ENCODE measurements at places on chromosomes 3 and 15.

- DNase-seq: no peak
These were observed 815 bp upstream of the GRM2 start for GRCh38 chr3:51706021-51706485.

- no peak for DNase-seq
These were observed 312.9 kb downstream of the RORA start for GRCh38 chr15:60916032-60916678.

GRCh38 chr3:65411367-65411766 lies 627.4 kb downstream of the MAGI1 start:
- DNase-seq: peak; percentile 38

GRCh38 chr3:124837730-124838186 lies 49.4 kb downstream of the ITGB5 start:
- peak; percentile 30 for DNase-seq

DNA sequence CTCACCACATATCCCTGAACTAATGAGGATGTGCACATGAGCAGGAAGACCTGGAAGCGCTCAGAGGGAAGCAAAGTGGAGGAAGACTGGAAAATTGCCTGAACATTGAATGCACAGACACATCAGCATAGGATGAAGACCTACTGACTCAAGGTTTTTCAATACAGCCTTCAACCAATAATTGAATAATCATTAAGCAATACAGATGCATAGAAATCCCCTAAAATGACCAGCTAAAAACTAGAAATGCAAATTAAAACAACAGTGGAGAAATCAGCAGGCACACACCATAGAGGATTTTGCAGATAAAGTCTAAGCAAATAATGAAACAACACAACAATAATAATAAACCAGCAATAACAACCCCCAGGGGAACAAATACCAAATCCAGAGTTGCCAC lies 80.4 kb downstream of the CEP152 start:
- DNase-seq: no peak

GRCh38 chr3:184543843-184544512 lies 17.6 kb upstream of the EPHB3 start:
- DNase-seq: peak; percentile 77

- peak; percentile 65 for DNase-seq
These were observed 27.5 kb upstream of the DENND4A start for GRCh38 chr15:65819563-65819960.

DNA sequence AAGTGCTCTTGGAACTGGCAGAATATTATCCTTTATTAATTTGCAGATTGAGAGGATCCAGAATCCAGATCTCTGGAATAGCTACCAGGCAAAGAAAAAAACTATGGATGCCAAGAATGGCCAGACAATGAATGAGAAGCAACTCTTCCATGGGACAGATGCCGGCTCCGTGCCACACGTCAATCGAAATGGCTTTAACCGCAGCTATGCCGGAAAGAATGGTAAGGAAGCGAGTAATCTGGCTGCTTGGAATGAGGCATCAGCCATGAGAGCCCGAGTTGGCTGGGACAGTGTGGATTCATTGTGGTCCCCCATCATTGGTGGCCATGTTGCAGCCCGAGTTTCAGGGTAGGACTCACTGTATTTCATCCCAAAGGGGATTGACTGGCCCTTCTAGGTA lies 47.1 kb downstream of the PARP14 start:
- no peak for DNase-seq

GRCh38 chr3:27508424-27508823 lies 24.2 kb upstream of the SLC4A7 start:
- DNase-seq: no peak

- DNase-seq: peak; percentile 76
These were observed 4.9 kb upstream of the FAM131A start for GRCh38 chr3:184332370-184333090.

- no peak for DNase-seq
These were observed 82.3 kb downstream of the THSD4 start for GRCh38 chr15:71197620-71198019.

- no peak for DNase-seq
These were observed 19.1 kb upstream of the TPM1 start for GRCh38 chr15:63023351-63023945.

GRCh38 chr3:4985330-4986174 lies 6.3 kb downstream of the BHLHE40 start:
- peak; percentile 87 for DNase-seq

GRCh38 chr15:47954196-47954595 lies 166.6 kb upstream of the SLC24A5 start:
- DNase-seq: no peak

GRCh38 chr15:90162956-90163355 lies 38.2 kb upstream of the SEMA4B start:
- no peak for DNase-seq

DNA sequence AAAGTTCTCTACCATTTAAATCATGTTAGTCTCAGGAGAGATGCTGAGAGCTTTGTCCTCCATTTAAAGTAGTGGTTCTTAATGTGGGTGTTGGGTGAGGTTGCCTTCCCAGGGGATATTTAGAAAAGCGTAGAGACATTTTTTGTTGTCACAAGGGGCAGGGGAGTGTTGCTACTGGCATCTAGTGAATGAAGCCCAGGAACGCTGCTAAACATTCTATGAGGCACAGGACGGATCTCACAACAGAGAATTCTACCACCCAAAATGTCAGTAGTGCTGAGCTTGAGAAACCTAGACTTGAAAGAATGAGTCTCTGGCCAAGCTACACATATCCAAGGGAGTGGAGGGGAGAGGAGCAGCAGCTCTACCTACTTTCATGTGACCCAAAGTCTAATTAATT lies 60.7 kb upstream of the CTNNB1 start:
- DNase-seq: no peak

- no peak for DNase-seq
These were observed 757.3 kb downstream of the SI start for GRCh38 chr3:164320962-164321361.

- no peak for DNase-seq
These were observed 2.1 kb downstream of the LPP start for GRCh38 chr3:188156056-188156455.

DNA sequence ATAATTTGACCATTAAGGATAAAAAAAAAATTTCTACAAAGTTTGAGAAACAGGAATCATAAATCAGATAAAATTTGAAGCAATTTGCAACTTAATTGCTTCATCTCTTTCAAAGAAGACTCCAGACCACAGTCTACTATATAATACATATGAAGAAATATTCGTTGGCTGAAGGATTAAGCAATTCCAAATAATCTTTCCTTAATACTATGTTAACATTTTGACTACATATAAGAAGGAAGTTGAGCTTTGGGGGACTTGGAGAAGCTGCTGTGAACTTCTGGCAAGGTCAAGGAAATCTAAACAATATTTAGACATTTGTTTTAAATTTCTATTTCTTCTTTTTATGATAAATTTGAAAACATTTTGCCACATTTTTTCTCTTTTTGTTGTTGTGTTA lies 13.5 kb upstream of the GABRR3 start:
- DNase-seq: no peak

DNA sequence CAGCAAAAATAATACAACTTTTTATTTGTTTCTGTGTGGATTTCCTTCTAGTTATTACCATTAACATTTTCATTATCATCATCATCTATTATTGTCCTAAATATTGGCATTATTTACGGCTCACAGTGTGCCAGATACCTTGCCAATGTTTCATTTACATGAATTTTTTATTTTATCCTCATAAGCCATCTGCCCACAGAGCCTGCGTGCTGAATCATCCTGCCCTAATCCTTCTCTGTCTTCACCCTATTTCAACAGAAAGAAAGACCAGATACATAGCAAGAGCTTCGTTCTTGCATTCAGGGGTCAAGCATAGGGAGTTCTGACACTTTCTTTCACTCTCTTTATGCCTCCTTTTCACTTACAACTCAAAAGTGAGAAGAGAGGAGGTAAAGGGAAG lies 82.0 kb downstream of the KCNMB2 start:
- no peak for DNase-seq

GRCh38 chr3:69009559-69010410 lies 3.7 kb downstream of the EOGT start:
- DNase-seq: peak; percentile 67

GRCh38 chr15:77564341-77564740 lies 68.4 kb downstream of the LINGO1 start:
- no peak for DNase-seq

GRCh38 chr3:113546414-113546893 lies 14.1 kb downstream of the SIDT1 start:
- no peak for DNase-seq

GRCh38 chr15:48607846-48608245 lies 37.7 kb downstream of the FBN1 start:
- no peak for DNase-seq

DNA sequence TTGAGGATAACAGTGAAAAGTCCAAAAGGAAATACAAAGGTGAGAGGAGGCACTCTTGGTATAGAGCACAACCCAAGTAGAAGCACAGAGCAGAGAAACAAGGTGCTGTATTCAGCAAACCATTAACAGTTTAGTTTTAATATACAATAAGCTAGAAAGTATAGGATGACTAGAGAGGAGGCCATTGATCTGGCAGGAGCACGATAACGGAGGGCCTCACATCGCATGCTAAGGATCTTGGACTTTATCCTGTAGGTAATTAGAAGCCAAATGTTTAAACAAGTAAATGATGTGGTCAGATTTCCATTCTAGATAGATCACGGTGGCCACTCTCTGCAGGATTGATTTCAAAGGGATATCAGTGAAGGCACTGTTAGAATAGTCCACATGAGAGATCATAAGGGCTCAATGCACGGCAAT lies 935.0 kb downstream of the ROBO1 start:
- no peak for DNase-seq

- DNase-seq: no peak
These were observed 999 bp downstream of the ZNF280D start for GRCh38 chr15:56732135-56732885.

DNA sequence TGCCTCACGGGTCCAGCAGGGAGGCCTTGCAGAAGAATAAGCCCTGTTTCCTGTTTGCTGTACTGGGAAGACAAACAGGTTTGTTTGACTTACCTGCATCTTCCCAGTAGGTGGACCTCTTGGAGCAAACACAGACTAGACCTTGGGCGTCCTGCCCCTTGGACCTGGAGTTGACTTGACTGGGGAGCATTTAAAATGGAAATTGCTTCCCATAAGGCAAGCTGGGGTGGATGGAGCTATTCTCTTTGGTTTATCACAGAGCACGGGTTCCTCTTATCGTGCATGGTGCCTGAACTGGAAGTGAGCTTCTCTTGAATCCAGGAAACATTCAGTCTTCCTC lies 151.4 kb downstream of the RPLP1 start:
- no peak for DNase-seq

DNA sequence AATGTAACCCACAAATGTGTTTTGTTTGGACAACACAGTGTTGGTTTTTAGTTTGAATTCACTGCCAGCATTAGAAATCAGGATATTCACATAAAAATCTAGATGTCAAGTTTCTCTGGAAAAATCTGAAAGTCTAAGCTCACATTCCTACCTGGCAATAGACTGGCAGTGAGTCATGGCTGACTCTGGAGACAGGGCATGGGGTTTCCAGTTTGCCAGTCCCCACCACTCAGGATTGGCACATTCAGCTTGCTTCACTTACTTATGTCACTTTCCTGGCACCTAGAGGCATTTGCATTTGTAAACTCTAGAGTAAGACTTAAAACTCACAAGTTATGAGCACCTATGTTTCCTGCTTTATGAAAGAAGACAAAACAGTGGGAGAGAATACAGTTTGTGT lies 19.1 kb upstream of the SEC61A1 start:
- no peak for DNase-seq

DNA sequence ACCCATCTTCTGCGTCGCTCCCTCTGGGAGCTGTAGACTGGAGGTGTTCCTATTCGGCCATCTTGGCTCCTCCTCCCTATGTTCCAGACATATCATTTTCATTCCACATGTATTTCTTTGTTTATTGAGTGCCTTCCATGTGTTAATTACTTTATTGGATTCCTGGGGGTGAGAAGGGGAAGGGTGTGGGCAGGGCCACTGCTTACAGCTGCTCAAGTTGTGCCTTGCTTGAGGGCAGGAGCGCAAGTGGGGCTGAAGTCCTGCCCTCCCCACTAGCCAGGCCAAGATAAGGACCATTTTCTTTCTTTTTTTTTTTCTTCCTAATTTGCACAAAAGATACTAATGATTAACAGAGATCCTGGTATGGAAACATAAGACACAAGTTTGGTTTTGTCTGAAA lies 224.8 kb downstream of the LPP start:
- DNase-seq: no peak

GRCh38 chr15:34583399-34584329 lies at the start of gene GOLGA8B:
TSS of gene GOLGA8B (minus strand) at chr15:34583651. CDS start at chr15:34535912, 47,739 bp downstream.
- peak; percentile 9 for DNase-seq

- peak; percentile 44 for DNase-seq
These were observed 753 bp downstream of the INAFM2 start for GRCh38 chr15:40323953-40324937.

- DNase-seq: peak; percentile 85
These were observed 4.2 kb downstream of the STOML1 start for GRCh38 chr15:73987681-73988444.

- DNase-seq: no peak
These were observed 3.7 kb upstream of the FAM107A start for GRCh38 chr3:58580826-58581327.

GRCh38 chr3:104066658-104067057 lies 1300.1 kb upstream of the ALCAM start:
- DNase-seq: no peak

DNA sequence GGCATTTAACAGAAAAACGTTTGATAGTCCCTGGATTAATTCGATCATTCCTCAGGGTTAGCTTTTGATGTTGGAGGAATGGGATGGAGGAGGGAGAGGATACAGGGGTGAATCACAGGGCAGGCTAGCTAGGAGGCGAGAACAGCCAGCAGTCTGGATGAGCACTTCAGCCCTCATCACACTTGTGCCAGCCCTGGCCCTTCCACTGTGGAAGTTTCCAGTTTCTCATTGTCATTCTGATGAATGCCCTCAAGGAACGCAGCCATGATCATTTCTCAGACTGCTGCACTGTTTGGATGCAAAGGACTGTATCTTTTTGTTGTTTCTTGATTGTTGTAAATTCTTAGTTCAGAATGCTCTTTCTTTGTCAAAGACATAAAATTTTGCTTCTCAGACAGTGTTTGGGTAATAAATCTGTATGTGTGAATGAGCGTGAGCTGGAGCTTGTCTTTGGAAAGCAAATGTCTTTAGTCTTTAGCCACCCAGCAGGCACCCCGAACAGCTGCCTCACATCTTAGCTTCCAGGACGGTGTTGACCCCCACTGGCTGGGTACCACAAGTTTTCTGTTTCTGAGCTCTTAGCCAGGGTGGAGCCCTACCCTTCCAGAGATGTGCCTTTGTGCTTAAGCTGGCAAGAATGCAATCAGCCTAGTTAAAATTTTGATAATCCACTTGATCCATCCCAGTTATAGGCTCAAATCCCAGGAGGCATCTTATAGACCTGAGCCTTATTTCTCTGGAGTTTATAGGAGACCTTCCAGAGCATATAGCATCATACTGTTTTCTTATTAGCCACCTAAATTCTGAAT lies 121.1 kb downstream of the PDCD6IP start:
- no peak for DNase-seq
